ENCODE measurements at places on chromosomes 6 and 20.

DNA sequence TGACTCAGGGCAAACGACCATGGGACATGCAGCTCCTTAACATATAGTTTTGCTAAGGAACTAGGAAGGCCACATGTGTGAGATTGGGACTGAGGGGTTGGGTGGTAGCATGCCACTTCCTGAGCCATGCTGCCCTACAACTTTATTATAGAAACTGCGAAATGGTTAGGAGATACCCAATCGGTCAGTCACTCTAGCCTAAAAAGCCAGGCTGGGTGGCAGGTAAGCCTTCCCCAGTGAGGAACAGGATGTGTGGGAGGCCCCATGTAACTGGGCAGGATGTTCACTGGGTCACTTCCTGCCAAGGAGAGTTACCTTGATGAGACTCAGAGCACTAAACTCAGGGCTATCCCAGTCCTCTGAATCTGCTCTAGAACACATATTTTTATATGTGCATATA, 123.5 kb downstream of the MAP3K7 start:
- DNase-seq: no peak

DNA sequence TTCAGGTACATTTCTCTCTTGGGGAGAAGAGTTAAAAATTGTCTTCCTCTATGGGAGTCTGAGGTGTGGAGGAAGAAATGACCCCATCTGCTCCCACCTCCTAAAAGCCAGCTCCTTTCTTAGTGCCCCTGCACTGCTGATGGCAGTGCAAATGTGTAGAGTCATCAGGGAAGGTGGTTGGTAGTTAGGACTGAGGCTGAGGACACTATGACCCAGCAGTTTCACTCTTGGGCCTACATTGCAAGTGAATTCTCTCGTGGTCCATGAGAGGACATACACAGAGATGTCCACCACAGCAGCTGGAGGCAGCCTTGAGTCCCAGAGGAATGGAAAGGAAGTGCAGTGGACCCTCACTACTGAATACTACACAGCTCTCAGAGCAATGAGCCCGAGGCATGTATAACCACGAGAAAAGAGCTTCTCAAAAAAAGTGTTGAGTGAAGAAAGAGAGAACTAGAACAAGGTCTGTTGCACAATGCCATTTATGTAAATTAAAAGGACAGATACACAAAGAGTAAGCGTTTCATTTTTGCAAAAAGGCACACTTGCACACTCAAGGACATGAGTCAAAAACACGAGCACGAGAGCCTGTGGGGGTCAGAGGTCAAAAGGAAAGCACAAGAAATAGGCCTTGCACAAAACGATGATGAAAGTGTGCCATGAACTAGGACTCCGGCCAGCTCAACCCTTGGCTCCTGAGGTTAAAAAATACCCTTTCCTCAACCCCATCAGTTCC, 308.2 kb upstream of the PRND start:
- no peak for DNase-seq

DNA sequence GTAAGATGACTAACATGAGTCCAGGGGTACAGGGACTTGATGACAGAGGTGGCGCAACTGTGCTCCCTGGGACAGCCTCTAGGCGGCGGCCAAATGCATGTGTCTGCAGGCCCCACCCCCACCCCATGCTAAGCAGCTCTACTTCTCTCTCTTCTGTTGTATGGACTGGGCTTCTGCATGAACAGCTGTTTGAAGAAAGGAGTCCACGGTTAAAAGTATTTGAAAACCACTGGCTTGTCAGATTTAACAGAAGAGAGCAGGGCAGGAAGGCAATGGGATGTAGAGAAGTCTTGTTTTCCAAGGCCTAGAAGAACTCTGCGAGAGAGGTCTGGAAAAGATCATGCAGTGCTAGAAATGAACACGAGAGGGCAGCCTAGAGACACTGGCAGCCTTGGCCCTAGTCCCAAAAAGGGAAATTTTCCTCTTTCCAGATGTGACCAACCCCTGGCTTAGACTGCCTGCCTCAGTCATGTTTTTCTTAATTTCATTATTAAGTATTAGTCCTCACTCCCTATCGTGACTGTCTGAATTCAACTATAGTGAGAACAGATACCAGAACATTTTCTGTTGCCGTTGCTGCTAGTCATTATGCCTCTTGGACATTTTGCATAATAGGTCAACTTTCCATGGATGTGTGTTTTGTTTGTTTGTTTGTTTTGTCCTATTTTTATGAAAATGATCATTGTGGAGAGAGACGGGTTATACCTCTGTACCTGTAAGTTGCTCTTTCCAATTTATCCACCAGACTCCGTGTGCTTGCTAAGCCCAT, 265.0 kb downstream of the ADGRG6 start:
- DNase-seq: no peak

- DNase-seq: no peak
These were observed 84.4 kb downstream of the EYA2 start for GRCh38 chr20:46978951-46979491.

GRCh38 chr6:109300874-109301273, 81.4 kb downstream of the CD164 start:
- DNase-seq: no peak

GRCh38 chr6:47230579-47230978, 79.1 kb downstream of the TNFRSF21 start:
- DNase-seq: peak; percentile 71

DNA sequence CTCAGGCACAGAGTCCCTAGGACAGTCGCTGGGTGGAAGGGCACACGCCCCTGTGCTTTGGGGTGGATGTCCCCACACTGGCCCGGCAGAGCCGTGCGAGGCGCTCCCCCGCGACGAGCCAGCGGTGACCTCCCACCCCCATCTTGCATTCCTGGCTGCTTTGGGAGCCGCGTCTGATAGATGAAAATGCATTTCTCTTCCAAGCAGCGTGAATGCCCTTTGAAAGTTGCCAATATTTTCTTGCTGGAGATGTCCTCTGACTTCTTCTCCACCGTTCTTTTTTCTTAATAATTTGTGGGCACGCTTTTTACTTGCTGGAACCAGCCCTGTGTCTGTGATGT, 29.9 kb downstream of the COL20A1 start:
- DNase-seq: no peak

GRCh38 chr6:50815436-50816114, 3.1 kb upstream of the TFAP2B start:
- peak; percentile 36 for DNase-seq

- no peak for DNase-seq
These were observed 29.1 kb upstream of the OR2J2 start for GRCh38 chr6:29141606-29142005.

DNA sequence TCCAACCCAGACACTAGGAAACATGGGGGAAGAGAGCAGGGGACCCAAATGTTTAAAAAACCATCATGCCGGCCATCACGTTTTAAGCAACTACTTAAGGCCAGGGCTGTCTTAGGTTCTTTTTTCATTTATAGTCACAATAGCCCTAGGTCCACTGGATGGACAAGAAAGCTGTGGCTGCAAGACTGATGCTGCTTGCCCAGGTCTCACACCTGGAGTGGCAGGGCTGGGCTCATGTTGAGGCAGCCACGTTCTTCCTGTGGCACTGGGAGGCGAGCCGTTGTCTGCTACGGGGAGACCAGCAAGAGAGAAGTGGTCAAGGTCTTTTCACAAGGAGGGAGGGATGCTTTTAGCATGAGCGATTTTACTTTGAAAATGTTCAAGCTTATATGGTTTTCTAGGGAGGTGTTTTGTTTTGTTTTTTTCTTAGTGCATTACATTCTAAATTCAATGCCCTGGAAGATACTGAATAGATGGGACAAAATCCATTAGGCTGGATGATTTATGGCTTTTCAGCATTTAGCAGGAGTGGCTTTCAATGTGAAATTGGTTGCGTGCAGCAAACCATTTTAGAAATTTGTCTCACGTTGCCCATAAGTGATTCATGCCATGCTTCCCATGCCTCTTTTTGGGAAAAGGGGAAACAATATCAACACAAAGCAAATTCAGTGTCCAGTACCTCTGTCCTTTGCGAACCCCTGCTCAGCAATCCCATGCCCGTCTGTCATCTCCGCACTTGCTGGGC, 106.6 kb upstream of the SNX9 start:
- no peak for DNase-seq

GRCh38 chr20:6074145-6074561, 20.3 kb upstream of the LRRN4 start:
- no peak for DNase-seq

- no peak for DNase-seq
These were observed 163.0 kb upstream of the KCNG1 start for GRCh38 chr20:51185861-51186260.

DNA sequence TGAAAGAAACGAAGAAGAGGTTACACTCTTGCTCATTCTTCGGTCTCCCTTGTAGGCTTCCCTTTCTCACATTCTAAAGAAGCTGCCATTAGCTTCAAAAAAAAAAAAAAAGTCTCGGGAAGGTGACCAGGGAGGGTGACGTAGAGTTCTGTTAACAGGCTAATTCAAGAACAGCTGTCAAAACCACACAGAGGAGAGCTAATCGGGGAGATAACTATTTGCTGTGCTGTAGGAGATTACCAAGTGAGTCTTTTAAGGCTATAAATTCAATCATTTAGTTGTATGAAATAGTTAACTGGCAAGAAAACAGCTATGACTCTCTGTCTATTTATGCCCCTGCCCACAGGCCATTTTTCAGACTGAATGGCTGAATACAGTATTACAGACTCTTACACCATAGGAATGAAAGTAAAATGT, 256.8 kb downstream of the SYNE1 start:
- DNase-seq: no peak

GRCh38 chr20:64048402-64049044, 916 bp downstream of the SOX18 start:
- no peak for DNase-seq

DNA sequence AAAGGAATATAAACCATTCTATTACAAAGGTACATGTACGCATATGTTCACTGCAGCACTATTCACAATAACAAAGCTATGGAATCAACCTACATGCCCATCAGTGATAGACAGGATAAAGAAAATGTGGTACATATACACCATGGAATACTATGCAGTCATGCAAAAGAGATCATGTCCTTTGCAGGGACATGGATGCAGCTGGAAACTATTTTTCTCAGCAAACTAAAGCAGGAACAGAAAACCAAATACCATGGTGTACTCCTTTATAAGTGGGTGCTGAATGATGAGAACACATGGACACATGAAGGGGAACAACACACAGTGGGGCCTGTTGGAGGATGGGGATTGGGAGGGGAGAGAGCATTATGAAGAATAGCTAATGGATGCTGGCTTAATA, 104.6 kb upstream of the CENPW start:
- DNase-seq: no peak

GRCh38 chr6:109783250-109783986, 92.3 kb downstream of the FIG4 start:
- DNase-seq: no peak

DNA sequence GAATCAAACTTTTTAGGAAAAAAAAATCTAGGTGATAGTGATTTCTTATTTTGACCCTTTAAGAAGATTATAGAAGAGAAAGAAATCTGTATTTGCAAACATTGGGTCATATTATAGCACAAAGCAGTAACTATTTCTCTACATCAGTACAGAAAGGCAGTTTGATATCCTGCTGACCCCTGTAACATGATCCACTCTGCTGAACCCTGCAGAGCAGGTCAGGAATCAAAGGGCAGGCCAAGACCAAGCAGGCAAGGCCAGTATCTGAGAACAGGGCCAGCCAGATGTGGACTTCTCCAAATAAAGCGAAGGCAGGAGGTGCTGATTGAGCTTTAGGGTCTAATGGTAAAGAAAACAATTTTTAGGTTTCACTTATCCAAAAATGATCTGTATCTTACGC, 239.4 kb downstream of the PTPRK start:
- no peak for DNase-seq

GRCh38 chr6:136959471-136959891, 37.4 kb downstream of the SLC35D3 start:
- peak; percentile 47 for DNase-seq

GRCh38 chr6:34979218-34979617, 90.2 kb downstream of the ANKS1A start:
- no peak for DNase-seq

DNA sequence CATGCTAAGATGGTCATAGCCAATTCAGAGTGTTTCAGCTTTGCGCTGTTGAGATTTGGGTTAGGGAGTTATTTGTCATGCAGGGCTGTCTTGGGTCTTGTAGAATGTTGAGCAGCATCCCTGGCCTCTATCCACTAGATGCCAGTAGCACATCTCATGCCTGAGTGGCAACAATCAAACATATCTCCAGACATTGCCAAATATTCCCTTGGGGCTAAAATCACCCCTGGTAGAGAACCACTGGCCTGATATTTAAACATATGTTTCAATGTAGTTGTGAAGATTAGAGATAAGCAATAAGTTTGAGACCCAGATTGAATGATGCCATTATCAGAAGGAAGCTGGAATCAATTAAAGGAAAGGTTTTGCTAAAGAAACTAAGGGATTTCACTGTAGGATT, 463.3 kb downstream of the DOK5 start:
- no peak for DNase-seq

GRCh38 chr20:42549496-42549895, 640.2 kb downstream of the PTPRT start:
- DNase-seq: peak; percentile 28
